Epithelial cell of proximal tubule (primary cell): ENCODE measurements at places on chromosomes 3 and 15.

DNA sequence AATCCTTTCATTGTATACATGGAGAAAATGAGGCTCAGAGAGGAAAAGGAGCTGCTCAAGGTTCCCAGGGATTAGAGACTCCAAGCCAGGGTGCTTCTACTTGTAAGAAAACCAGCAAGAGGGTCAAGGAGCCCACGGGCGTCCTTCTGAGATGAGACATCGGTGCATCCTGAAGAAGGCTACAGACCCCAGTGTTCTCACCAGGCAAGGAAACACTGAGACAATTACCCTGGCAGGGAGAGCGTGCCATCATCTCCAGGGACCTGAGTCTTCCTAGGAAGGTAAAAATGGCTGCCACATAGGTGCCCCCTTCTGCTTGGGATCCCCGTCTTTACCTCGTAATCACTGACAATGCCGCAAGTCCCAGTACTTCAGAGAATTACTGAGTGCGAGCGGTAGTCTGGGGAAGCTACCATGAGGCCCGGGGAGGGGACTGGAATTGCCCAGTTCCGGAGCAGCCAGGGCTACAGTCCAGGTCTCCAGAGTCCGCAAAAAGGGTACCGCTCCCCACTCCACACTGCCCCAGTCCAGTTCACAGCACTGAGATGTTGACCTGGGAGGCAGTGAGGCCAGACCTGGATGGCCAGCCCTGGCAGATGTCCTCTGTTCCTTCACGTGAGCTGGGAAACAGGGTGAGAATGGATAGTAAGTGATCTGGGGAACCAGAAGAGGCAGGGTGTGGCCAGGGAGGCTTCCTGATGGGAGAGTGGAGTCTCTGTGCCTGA lies 164.7 kb upstream of the SMAD3 start:
- no peak for DNase-seq

DNA sequence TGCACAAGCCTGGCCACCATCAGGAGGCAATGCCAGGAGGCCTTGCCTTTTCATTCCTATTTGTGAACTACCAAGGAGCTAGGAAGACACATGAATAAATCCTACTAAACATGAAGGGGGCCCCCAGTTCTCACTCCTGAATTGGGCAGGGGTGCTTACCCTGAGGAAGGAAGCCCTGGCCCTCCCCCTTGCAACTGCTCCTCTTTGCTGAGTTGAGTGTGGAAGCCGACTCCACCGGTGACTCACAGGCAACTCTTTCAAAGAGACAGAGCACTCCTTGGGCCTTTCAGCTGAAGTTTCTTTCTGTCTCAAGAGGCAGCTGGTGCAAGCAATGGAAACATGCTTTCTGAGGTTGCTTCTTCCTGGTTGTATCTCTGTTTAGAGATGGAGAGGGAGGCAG lies 1.7 kb downstream of the GABRG3 start:
- no peak for DNase-seq

- no peak for DNase-seq
Observed at GRCh38 chr15:63319065-63319464, 41.7 kb downstream of the APH1B start.

DNA sequence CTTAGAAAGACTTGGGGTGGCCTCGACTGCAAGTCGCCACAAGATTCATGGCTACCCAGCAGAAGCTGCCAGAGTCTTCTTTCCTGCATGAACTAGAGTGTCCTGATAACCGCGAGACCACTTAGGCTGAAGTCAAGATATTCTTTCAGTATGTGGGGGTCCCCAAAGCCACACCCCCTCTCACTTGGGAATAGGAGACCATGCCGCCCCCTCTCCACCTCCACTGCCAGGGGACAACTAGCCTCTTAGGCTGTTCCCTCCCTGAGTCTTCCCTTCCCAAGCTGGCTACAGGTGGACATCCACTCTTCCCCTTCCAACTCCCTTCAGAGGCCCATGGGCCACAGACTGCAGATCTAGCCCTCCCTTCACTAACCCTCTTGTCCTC lies 1.3 kb upstream of the CCDC12 start:
- DNase-seq = no peak

DNA sequence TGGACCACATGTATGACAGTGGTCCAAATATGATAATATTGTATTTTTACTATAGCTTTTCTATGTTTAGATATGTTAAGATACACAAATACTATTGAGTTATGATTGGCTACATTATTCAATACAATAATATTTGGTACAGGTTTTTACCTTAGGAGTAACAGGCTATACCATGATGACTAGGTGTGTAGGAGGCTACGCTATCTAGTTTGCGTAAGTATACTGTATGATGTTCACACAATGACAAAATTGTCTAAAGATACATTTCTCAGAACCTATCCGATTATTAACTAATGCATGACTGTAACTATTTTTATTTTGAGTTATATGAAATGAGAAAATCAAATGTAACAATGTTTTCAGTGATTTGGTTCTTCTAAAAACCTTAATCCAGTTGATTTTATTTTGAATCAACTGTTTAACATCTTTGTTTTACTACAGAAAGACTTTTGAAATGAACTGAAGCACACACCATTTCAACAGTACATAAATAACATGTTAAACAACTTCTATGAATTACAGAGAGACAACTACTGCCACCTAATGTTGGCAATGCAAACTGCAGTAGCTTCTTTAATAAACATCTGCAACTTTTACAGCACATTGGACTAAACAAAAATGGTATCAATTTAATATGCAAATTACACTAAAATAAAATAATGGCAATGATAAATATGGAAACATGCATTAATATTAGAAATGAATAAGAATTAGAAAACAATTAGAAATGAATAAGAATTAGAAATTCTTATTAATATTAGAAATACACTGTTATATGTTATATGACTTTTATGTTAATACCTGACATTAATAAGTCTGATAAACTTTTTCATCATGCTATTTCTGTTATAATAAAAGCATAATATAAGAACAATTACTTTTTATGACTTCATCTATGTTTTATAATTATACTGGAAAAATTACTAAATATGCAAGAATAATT lies 255.7 kb downstream of the MBNL1 start:
- no peak for DNase-seq
